G401 (cell line): ENCODE measurements at places on chromosomes 4 and X. TPM values are rescaled to one million over a fixed set of nuclear protein-coding genes. Genes with fewer than 3 reads are reported as not detected.

DNA sequence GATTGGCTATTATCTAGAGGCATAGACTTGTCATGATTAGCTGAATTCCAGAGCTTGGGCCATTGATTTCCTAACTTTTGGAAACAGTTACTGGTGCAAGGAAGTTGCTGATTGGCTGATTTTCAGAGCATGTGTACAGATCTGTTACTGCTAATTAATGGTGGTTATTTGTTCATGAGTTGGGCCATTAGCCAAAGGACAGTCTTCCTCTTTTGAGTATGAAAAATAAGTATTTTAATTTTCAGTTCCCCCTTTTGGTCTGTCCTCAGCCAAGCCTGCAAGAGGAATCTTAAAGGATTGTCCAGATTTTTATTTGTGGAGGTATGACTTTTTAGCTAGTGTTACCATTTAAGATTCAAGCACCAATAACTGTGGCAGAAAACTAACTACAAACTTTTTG, 7.0 kb upstream of the DSPP start:
- no peak for DNase-seq

- no peak for DNase-seq
Measured at GRCh38 chr4:81756042-81756441, 284.3 kb upstream of the RASGEF1B start.

- DNase-seq: no peak
Measured at GRCh38 chr4:80207172-80207583, 9.9 kb downstream of the PRDM8 start.

- no peak for DNase-seq
Measured at GRCh38 chr4:147285751-147286150, 195.1 kb upstream of the EDNRA start.

- no peak for DNase-seq
Measured at GRCh38 chr4:37864786-37865185, 26.1 kb upstream of the TBC1D1 start.

GRCh38 chr4:27986476-27986875, 1125.8 kb downstream of the STIM2 start:
- DNase-seq: no peak

DNA sequence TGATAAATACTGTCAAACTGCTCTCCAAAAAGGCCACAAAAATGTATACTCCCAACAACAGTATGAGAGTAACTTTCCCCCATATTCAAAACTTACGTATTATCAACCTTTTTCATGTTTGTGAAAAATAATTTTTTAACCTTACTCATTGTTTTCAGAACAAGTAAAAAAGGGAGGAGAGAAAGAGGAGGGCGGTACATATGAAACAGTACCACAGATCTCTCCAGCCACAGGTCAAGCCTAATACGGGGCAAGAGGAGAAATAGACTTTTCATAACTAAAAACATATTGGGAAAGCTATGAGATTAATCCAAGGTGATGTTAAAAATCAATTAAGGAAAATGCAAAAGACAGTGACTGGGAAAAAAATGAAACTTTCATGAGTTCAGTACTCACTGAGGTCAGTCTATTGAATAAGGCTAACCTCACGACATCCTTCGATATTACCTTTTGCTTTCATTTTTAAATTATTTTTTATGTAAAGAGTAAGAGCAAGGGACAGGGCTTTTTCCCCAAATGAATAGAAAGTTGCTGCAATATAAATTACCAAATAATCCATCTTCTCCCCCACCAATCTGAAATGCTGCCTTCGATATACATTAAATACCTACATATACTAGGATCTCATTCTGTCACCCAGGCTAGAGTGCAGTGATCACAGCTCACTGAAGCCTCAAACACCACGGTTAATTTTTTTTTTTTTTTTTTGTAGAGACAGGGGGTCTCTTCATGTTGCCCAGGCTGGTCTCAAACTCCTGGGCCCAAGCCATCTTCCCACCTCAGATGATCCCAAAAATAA, 25.3 kb downstream of the FBXW7 start:
- no peak for DNase-seq

The SPINK2 gene
- total RNA-seq: not detected in 2 replicates

The APELA gene
- total RNA-seq: not detected in 2 replicates
